ENCODE measurements at places on chromosomes 5 and 9.

DNA sequence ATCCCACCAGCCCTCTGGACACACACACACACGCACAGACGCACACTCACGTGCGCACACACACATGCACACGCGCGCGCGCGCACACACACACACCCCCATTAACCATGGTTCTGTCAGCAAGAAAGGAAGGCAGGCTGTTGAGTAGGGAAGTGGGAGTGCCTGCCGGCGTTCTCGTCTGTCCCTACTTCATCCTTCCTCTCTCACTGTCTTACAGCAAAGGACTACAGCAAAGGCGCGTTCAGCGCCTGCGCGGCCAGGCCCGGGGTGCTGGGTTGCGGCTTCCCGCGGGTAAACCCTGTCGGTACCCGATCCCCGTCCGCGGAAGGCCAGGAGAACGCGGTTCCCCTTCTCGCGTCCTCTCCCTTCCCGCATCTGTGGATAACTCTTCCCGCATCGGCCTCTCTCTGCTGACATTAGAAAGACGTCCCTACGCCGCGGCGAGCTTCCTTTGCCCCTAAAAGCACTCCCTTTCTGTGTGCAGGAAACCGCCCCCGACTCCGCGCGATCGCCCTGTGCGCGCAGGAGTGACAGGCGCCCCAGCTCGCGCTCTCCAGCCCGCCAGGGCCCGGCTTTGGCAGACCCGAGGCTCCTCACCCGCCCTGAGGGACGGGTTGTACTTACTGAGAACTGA lies 219.2 kb downstream of the AGTPBP1 start:
- DNase-seq = peak; percentile 88

DNA sequence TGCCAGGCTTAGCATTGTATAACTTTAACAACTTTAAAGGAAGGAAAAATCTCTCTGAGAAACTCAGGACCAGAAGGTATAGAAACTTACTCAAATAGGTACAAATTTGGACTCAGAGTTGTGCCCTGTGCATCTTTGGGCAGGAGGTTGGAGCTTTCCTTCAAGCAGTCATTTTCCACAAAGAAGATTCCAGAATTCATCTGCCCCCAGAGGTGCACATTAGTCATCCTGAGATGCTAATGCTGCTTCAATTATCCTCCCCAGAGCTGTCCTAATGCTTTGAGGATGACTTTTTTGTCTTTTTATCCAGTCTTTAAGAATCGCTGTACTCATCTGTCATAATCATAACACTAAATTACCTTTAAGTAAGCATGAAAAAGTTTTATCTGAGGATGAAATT lies 243.0 kb upstream of the WWC1 start:
- DNase-seq = no peak

DNA sequence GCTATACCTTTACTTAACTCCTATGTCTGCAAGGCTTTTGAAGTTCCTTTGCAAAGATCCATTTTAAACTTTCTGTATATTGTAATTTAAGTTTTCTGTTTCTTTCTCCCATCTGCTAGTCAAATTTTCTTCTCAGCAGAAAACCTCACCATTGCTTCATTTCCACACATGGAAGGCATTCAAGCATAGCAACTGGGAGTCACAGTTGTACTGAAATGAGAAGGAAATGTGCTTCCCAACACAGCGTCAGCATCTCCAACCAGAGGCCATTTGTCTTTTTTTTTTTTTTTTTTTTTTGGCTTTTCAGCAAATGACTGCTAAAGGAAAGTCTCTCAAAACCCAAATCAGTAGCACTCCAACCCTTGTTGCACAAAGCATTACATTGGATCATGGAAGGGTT lies 92.5 kb downstream of the RAB3C start:
- no peak for DNase-seq

GRCh38 chr5:178218827-178219226 lies 13.8 kb downstream of the PHYKPL start:
- no peak for DNase-seq

DNA sequence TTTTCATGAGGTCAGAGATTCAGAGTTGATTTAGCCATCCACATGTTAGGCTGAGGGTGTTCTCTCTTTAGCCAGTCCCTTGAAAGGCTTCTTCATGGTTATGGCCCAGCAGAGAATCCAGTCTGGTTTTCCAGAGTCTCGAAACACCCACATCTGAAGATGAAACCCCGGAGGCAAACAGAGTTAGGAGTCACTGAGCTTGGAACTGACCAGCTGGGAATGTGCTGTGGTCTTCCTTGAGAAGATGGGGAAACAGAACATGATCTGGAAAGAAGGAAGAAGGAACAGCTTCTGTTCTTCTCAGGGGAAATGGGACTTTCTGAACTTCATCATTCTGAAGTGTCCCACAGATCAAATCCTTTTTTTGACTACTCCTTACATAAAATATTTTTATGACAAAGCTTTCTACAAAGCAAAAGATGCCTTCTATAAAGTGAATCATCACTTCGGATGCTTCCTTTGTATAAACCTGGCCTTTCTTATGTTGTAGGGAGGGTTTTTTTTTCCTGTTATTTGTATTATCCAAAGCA lies 45.4 kb downstream of the ZNF618 start:
- no peak for DNase-seq

GRCh38 chr5:15748266-15748665 lies 248.3 kb downstream of the FBXL7 start:
- no peak for DNase-seq

GRCh38 chr5:36521838-36522745 lies 84.3 kb upstream of the SLC1A3 start:
- DNase-seq = no peak

- DNase-seq = no peak
Observed at GRCh38 chr9:4365055-4365454, 65.2 kb upstream of the GLIS3 start.

DNA sequence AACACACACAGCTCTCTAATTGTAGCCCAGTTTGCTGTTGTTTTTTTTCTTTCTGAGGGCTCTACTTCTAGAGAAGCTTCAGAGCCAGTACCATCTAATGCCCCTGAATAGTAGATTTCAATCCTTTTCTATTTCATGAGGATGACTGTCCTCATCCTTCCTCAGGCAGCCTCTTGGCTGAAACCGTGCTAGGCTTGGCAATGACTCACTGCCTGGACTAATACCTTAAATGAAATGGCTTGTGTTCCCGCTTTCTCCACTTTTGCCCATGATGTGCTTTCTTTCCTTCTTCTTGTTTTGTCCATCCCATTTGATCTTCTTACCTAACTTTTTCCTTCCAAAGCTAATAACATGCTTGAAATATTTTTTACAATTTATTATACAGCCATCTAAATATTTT lies 80.1 kb downstream of the ITGA1 start:
- DNase-seq = no peak

DNA sequence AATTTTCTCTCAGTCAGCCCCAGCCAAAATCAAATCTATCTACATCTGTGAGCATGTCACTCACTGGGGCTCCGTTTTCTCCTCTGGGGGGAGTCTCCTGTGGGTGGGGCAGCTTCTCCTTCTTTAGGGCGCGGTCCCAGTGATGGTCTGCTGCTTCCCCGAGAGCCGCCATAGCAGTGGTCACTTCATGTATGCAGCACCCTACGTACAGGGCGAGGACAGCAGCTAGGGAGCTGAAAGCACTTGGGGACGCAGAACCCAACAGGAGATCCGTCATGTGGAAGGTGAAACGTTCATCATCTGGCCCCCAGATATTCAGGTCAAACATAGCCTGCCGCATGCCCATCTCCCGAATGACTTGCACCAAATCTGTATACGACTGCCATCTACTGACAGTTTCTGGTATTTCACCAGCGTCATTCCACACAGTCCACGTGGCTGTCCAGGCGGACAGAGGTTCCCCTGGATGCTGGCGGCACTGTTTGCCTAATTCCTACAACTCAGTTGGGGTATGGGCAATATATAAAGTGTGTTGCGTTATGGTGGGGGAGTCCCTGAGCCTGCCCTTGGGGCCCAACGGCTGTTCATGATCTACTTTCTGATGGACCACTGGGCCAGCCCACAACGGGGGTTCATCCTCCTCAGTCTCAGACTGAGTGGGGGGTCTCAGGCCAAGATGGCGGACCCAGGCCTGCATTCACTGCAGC lies 795.0 kb downstream of the EFNA5 start:
- peak; percentile 91 for DNase-seq

DNA sequence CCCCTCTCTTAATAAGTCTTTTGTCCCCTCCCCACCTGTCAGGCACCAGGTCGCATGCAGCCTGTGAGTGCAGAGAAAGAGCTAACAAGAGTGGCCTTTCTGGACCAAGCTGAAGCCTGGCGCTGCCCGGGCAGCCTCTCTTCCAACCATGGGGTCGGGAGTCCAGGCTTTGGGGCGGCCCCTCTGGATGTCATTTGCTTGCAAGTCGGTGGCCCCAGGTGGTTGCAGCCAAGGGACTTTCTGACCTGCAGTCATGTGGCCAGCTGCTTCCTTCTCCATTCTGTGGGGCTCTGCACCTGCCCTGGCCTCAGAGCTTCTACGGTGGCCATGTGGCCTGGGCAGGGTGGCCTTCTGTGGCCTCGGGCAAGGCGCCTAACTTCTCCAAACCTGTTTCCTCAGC lies 159.7 kb downstream of the DAB2IP start:
- peak; percentile 34 for DNase-seq

DNA sequence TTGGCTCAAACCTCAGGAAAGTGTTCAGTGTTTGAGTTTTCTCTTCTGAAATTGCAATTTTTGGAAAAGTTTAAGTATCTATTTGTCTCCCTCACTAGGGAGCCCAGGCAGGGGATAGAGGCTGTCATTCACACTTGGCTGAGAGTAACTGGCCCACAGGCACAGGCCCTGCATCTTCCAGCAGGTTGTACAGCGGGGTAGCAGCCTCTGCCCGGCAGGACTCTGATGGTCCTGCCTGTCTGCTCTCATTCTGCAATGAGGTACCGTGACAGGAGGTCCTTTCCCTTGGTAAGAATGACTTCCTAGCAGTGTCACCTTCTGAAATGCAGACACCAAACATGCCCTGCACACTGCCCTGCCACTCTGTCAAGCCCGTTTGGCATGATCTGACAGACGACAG lies 282.8 kb upstream of the DAP start:
- DNase-seq = no peak

GRCh38 chr5:77550406-77550805 lies 58.3 kb upstream of the WDR41 start:
- DNase-seq = no peak

DNA sequence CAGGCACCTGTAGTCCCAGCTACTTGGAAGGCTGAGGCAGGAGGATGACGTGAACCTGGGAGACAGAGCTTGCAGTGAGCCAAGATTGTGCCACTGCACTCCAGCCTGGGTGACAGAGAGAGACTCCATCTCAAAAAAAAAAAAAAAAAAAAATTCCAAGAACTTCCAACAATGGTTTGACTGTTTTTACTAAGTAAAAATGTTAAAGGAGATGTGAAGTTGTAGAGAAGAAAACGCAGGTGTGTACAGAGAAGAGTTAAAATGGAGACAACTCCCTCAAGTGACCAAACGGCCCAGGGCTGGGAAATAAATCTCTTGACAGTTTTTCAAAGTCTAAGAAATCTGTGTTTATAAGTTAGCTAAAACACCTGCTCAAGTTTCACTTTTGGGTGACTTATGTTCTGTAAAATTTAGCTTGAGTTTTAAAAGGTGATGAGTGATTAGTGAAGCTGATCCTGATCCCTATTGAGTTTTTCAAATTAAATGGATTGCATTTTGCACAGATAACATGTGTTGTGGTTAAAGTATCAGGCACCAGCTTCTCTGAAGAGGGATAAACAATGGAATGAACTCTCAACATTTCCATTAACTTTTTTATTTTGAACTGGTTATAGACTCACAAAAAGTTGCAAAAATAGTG lies 255.2 kb upstream of the CD180 start:
- no peak for DNase-seq

DNA sequence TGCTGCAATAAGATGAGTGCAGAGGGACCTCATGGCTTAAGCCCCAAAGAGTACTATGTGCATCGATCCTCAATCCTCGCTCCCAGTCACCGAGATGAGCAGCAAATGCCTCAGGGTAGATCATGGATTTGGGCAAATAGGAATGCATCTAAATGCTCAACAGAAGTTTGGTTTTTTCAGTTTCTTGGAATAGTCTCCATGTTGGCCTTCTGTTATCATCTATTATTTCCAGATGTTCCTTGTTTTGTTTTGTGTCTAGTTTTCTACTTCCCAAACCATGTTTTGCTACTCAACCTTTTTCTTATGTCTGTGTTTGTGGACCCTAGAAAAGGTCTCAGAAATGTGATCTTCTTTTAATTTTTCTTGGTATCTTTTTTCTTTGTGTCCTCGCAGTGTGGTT lies 43.5 kb upstream of the RASGRF2 start:
- DNase-seq = no peak

GRCh38 chr5:159104759-159105144 lies 5.0 kb upstream of the EBF1 start:
- DNase-seq = peak; percentile 55

DNA sequence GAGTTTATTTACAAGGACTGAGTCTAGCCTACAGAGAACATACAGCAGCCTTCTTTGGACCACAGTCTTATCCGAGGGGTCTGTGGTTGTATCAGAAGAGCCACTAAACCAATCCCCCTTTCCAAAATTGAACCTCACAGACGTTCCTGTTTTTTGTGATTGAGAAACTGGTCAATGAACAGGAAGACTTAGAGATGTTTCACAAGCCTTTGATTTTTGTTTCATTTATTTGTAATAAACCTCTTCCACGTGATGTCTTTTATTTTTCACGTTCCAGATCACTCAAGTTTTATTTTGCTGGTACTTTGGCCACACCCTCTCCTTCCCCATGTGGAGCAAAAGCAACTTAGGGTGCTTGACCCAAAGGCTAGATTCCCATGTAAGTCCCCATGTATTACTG lies 16.1 kb downstream of the CCT5 start:
- no peak for DNase-seq

Data from endodermal cell (in vitro differentiated cells).